ENCODE measurements at places on chromosomes 1 and 21.

- DNase-seq, result no peak
These were observed 274.8 kb downstream of the PTPRC start for GRCh38 chr1:198913667-198914066.

DNA sequence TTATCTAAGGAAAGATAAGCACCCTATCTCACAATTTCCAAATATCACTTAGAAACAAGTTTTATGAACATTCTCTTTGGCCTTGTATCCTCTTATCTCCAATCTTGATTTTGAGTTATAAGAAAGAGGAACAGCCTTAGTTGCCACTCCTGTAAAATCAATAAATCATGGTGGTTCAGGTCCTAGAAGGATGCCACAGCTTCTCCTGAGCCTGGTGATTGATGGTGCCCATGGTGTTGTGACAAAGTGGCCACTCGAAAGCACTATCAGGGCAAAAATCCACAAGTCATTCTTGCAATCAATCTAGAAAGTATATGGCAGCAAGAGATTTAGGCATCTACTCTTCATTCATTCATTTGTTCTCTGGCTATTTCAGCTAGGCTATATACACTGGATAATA lies 27.8 kb downstream of the GBP6 start:
- DNase-seq, result no peak

- no peak for DNase-seq
These were observed 287.1 kb upstream of the AJAP1 start for GRCh38 chr1:4367230-4367777.

GRCh38 chr1:56068908-56069307 lies 510.5 kb downstream of the PLPP3 start:
- DNase-seq, result no peak

- DNase-seq, result no peak
These were observed 4.6 kb downstream of the EGLN1 start for GRCh38 chr1:231417513-231417912.

DNA sequence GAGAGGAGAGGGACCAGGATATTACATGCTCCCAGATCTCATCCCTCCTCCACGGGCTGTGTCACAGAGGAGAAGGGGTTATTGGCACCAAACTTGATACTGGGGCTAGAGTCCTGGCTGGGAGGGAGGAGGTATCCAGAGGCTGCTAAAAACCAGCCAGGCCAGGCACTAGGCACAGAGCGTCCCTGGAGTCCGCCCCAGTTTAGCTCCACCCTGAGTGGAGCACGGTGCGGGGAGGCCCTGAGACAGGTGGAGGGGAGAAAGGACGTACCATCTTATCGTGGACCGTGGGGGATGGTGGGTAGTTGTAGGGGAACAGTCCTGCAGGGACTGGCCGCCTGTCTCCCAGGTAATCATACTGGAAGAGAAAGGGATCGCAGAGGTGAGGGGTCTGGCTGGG lies 42.7 kb upstream of the GOLT1A start:
- no peak for DNase-seq

GRCh38 chr1:104746994-104747393 lies 997.3 kb downstream of the AMY1C start:
- no peak for DNase-seq

GRCh38 chr1:199898654-199899053 lies 128.9 kb upstream of the NR5A2 start:
- no peak for DNase-seq

DNA sequence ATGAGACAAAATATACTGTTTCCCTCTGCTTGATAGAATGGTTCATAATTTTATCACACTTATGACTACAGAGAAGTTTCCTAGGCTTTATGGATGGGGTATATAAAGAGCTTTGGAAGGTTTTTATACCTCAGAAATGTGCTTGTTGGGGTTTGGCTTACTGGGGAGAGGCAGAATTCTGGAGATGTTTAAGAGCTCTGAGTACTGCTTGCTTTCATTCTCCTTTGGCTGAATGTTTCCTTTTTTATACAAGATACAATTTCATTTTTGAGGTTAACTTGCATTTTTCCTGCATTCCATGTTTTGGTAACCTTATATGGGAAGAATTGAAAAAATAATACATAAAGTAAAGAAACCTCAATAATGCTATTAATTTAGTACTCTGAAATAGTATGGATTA lies 157.7 kb upstream of the COL11A1 start:
- DNase-seq, result no peak

DNA sequence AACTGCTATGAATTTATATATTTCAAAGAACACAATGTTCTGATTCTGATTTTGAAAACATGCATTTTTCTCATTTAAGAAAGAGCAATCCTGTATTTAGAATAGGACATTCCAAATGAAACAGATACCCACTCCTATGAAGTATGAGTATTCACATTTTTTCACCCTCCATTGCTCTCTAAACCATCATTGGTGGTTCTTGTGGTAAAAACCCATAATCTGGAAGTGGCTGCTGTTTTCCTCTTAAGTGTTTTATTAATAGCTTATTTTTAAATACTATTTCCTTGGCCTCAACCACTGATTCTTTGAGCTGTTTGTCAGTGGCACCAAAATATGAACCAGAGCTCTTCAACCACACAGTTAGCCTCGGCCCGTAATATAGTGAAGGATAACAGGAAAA lies 60.0 kb upstream of the ADAM30 start:
- no peak for DNase-seq

- no peak for DNase-seq
These were observed 26.2 kb downstream of the NAV1 start for GRCh38 chr1:201565024-201565730.

DNA sequence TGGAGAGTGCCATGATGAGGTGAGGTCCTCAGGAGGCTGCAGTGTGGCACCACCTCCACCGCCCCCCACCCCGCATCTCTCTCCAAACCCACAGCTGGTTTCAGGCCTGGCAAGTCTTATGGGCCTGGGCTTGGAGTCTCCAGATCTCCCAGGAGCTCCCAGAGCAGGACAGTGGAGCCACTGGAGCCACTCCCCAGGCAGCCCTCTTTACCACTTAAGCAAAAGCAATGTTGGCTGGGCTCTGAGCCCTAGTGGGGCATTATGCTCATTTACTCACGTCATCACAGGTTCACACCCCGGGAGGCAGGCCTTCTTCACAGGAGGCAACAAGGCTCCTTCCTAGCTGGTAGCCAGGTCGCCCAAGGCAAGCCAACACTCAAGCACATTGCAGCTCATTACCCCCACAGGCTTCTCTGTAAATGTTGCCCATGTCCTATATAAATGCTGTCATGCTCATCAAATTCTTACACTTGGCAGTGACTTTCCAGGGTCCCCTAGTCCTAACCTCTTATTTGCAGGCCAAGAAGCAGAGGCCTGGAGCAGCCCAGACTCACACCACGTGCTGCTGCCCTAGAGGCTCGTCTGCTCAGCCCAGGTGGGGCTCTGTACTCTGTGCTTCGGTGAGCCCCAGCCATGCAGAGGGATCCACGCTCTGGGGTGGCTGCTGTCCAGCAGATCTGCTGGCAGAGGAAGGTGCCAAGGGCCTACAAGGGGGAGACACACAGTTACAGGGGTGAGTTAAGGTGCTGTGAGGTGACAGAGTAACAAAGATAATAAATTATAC lies 459.3 kb downstream of the MATN1 start:
- no peak for DNase-seq

DNA sequence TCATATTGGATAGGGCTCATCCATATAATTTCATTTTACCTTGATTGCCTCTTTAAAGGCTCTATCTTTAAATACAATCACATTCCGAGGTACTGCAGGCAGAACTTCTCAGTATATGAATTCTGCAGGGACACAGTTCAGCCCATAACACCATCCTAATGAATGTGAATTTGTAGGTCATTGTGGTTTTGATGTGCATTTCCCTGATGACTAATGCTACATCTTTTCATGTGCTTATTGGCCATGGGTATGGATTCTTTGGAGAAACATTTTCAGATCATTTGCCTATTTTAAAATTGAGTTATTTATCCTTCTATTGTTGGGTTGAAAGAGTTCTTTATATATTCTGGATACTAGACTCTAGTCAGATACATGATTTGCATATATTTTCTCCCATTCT lies 9.6 kb upstream of the RPS6KC1 start:
- no peak for DNase-seq

DNA sequence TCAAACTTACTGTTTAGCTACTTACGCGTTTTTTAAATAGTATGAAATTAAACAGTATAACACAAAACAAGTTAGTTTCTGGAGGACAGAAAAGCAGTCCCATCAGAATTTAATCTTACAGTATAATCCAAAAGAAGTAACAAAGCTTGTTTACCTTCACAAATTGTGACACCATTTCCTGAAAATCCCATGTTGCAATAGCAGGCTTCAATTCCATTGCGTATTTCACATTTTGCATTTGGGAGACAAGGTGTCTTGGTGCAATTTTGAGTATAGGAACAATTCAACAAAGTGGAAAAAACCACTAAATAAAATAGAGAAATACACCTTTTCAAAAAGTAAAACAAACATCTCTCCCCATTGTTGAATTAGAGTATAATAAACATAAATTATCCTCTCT lies 1.6 kb downstream of the ADGRL4 start:
- no peak for DNase-seq

- no peak for DNase-seq
These were observed 37.4 kb downstream of the VANGL1 start for GRCh38 chr1:115679141-115679611.

DNA sequence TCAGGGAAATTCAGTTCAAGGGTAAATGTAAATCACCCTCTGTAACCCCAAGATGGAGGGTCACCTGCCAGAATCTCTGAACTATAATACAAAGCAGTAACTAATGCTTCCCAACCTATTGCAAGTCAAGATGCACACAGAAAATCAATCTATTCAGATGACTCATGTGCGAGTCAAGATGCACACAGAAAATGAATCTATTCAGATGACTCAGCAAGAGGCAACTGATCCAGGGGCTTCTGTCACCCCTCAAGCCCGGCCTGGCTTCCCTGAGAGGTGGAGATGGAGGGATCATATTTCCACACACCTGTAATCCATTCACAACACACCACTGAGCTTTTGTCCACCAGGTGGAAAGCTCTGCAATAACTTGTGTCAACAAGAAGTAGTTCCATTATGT lies 17.4 kb upstream of the HIVEP3 start:
- no peak for DNase-seq

- DNase-seq, result no peak
These were observed 4.3 kb upstream of the SLX9 start for GRCh38 chr21:44935533-44935927.

- peak; percentile 43 for DNase-seq
These were observed 673 bp downstream of the PIK3C2B start for GRCh38 chr1:204493984-204494280.

DNA sequence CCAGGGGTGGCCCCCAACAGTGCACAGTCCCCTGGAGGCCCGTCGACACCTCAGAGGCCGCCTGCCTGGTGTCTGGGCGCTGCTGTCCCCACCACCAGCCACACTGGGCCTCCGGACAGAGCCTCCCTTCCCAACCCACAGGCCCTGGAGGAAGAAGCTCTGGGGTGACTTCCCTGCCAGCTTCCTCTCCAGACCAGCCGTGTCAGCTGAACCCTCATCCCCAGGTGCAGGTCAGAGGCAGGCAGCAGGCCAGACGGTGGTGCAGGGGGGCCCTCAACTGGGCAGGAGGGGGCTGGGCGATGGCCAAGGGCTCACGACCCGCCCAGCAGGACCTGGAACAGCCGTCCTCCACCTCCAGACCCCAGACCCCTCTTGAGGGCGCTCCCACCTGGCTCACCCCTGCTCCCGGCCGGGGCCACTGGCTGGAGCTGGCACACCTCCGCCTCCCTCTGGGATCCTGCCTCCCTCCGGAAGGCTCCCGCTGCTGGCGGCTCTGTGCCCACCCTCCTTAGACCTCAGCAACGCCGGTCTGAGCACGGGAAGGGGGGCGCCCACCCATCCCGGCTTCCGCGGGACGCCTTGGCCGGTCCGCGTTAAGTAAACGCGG lies 520 bp downstream of the TNFRSF18 start:
- no peak for DNase-seq

DNA sequence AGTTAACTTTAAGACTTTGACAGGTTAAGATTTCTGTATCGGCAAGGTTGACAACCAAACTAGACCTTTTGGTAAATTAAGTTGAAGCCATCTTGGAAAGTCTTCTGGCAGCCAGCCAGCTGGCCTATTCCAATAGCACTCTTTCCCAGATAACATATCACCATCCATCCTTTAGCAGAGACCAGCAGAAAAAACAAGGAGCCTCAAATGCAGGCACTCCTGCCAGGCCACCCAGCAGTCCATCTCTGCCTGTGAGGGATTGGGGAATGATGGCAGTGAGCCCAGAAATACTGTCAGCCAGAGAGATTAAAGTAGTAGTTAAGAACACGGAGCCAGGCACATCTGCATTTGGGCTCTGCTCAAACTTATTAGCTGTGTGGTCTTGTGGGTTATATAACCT lies 19.4 kb downstream of the ZBTB40 start:
- DNase-seq, result no peak

DNA sequence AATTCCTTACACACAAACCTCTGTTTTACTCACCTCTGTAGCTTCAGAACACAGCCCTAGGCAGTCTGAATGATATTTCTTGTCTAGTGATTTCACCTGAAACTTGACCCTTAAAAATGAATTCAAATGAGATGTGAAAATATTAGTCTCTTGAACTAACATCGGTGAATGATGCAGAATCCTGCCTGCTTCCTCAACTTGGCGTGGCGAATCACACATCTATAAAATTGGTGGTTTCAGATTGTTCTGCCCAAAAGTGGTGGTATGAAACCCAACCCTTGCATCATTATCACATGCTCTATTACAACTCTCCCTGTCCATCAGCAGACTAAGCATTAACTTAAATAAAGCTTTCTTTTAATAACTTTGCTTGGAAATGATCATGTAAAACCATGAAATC lies 26.9 kb upstream of the C1orf21 start:
- no peak for DNase-seq

GRCh38 chr1:28535180-28535579 lies 17.7 kb upstream of the TRNAU1AP start:
- no peak for DNase-seq

GRCh38 chr1:234698686-234699085 lies 88.7 kb upstream of the IRF2BP2 start:
- no peak for DNase-seq

DNA sequence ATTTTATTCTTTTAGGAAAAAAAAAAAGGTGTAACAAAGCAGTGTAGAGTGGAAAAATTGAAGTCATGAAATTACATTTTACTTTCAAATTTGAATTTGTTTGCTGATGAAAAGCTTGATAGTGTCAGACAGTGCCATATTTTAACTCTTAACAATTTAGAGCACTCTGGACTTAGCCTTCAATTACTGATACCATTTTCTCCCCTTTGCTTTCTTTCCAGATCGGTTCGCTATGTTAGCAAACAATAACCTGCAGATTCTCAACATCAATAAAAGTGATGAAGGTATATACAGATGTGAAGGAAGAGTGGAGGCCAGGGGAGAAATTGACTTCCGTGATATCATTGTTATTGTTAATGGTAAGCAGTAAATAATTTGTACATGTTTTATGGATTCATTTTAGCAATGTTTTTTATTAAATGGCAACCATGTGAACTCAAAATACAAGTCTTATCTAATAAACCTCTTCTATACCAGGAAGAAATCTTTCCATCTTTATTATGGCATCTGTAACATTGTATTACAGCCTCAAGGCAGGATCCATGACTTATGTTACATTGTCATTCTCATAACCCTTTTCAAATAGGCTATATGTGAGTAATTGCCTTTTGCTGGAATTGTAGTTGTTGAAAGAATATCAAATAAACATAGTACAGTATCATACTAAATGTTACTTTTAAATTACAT lies 293.8 kb downstream of the NCAM2 start:
- DNase-seq, result no peak

Data from GM10248 (cell line).